GM23338 (cell line): ENCODE measurements at places on chromosomes 1 and 21. TPM values are rescaled to one million over a fixed set of nuclear protein-coding genes. Genes with fewer than 3 reads are reported as not detected.

Gene LCE2A
- total RNA-seq, result not detected in 2 replicates

Gene FAM163A
- total RNA-seq, result 0.08 TPM in 1 of 2 replicates, not detected in the other

Gene PDPN
- 67.3 and 77.2 TPM in 2 replicates for total RNA-seq

Gene TNFRSF9
- not detected in 2 replicates for total RNA-seq

Gene IL12RB2
- 0.31 and 1.7 TPM in 2 replicates for total RNA-seq

Gene SLC9A1
- 22.3 and 23.3 TPM in 2 replicates for total RNA-seq

Gene NTNG1
- 9.1 and 10.3 TPM in 2 replicates for total RNA-seq

Gene FCMR
- total RNA-seq, result not detected in 2 replicates

Gene LRRIQ3
- total RNA-seq, result 0.16 and 0.21 TPM in 2 replicates

Gene FGR
- 0.16 and 0.56 TPM in 2 replicates for total RNA-seq

Gene VANGL2
- 42.8 and 51.3 TPM in 2 replicates for total RNA-seq

- DNase-seq, result no peak
These were observed 12.1 kb downstream of the HHAT start for GRCh38 chr1:210340841-210341240.

DNA sequence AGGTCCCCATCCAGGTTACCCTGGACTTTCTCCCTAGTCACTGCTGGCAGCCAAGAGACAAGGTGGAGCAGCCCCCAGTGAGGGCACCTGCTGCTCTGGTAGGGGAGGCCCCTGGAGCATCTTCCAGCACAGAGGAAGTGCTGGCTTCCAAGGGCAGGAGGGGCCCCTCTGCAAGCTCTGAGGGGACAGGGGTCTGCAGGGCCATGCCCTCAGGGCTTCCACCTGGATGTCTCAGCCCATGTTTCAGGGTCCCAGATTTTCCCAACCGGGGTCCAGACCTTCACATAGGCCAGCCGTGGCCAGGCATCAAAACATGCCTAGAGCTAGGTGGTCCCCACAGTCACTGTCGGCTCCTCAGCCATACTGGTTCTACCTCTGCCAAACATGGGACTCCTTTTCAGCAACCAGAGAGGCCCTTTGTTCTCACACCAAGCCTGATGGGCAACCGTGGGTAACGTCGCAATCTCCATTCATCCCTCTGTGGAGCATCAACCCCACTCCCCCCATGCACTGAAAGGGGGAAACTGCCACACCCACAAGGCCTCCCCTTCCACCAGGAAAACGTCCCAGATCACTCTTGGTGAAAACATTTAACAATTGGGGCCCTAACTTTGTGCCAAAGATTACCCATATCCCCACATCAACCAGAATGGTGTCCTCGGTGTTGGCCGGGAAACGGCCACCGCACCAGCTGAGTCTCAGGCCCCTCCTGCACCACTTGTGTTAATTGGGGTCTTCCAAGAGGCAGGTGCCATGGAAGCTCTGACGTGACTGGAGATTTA, 1.9 kb upstream of the COL6A2 start:
- DNase-seq, result no peak

- peak; percentile 36 for DNase-seq
These were observed 45.4 kb upstream of the IPO9 start for GRCh38 chr1:201783572-201783971.

DNA sequence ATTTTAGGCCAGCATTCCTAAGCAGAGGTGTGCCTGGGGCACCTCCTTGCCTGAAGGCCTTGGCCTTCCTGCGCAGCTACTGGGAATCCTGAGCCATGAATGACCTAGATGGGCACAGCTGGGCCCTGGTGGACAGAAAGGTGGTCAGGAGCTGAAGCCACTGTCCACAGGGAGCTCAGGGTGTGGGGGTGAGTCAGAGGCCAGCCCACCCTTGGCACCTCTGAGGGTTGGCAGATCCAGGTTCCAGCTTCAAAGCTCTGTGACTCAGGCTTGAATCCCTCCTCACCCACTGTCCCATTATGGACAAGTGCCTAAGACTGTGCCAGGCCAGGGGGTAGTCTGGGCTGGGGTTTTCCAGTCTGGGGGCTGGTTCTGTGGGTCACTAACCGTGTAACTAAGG, 6.4 kb upstream of the EDN2 start:
- DNase-seq, result no peak

DNA sequence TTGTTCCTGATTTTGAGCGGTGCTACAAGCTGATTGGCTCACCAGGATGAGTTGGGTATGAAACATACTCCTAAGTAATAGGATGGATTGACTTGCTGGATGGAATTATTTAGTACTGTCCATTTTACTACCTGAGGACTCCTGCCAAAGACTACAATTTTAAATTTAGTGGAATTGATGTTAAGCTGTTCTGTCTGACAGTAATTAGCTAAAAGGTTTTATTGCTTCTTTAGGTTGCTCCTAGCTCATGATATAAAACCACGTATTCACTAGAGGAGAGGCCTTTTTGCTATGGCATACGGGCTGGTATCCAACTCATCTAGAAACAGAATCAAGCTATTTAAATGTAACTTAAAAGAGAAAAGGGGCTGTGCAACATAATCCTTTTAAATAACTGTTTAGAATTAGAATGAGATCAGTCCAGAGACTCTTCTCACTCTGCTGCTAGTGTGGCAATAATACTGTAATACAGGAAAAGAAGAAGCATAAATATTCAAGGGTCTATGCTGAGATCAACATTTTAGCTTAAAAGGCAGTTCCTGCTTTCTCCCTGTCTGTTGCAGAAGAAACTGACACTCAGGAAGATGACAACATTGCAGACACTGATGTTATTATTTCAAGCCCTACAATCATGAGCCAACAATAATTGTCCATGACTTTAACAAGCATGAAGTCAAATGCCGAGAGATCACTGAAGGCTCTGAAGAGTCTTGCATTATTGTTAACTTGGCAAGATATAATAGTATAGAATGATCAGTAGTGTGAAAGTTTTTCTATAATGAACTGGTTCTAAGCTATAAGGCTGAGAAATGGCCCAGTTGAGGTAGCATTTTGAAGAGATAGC, 258.7 kb upstream of the ADGRL4 start:
- DNase-seq, result no peak

DNA sequence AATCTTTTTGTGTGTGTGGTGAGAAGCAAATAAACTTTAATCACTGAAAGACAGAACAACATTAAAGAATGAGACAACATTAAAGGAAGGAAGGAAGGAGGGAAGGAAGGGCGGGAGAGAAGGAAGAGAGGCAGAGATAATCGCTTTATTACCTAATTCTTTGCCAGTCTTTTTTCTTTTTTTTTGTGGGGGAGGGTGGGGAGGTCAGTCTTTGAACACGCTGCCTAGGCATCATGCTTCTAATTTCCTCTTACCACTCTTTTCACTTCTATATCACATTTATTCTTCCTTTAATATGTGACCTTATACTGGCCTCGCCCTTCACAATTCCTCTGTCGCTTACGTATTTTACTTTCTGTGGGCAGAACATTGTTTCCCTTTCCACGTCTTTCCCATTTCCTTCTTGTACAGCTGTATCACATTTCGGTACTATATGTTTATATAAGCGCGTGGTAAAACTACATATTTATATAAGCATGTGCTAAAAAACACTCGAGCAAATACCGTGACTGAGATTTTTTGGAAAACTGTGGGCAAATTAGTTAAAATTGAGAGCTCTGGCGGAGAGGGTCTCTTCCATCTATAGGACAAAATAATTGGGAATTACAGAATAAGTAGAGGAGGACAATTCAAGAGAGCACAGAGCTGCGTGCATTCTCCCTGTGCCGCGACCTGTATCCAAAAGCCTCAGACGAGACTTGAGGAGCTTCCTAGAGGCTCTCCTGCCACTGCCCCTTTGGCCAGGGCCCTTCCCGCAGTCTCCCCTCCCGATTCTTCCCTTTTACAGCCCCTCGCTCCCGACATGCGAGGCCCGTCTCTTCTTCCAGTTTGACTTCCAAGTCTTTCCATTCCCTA, 823 bp upstream of the PRKAA2 start:
- no peak for DNase-seq

DNA sequence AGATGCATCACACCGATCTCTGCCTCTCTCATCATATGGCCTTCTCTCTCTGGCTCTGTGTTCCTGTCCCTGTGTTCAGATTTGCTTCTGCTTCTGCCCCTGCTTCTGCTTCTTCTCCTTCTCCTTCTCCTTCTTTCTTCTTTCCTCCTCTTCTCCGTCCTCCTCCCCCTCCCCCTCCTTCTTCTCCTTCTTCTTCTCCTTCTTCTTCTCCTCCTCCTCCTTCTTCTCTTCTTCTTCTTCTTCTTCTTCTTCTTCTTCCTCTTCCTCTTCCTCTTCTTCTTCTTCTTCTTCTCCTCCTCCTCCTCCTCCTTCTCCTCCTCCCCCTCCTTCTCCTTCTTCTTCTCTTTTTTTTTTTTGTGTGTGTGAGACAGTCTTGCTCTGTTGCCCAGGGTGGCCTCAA, 139.9 kb upstream of the KLHDC7A start:
- DNase-seq, result no peak

GRCh38 chr1:53460211-53460634, 1.0 kb downstream of the DMRTB1 start:
- DNase-seq, result no peak

DNA sequence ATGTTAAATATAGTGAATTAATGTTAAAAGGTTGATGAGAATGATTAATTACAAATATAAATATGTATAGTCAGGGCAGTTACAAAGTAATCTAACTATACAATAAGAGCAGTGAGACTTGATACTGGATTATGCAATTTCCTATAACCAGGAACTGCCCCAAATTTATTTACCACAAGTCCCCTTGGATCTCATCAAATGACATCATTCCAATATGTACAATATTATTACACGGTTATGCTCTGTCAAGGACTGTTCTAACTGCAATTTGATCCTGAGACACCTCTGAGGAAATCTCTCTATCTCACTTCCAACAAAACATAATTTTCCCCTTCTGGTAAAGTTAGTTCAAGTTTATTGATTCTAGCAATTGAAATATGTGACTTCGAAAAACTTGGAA, 917.6 kb downstream of the NCAM2 start:
- no peak for DNase-seq

- DNase-seq, result no peak
These were observed 358.6 kb downstream of the USH2A start for GRCh38 chr1:216064643-216065042.

DNA sequence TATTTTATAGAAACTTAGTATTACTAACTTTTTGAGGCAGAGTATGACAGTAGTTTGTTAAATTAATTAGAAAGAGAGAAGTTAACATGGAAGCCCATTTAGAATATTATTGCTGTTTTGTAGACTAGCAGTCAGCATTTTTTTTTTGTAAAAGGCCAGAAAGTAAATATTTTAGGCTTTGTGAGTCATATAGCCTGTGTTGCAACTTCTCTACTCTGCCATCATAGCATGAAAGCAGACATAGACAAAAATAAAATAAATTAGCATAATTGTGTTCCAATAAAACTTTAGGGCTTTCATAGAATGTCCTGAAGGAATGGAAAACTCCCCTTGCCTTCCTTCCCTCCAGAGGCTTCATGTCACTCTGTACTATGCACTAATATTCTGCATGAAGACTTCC, 12.3 kb upstream of the RGS4 start:
- DNase-seq, result no peak

DNA sequence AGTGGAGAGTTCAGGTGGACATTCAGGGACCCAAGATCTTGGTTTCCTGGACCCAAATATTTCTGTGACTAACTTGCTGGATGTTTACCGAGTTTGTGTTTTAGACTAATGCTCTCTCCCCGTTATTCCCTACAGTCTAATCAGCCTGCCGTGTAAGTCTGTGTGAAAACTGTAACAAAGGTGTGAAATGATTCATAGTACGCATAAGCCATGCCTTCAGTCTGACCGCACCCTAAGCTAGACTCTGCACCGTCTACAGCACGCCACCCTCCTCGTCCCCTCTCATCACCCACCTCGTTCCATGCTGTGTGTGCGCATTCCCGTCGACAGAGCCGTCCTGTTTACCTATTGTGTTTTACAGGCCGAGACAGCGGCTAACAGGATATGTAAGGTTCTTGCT, 50.5 kb downstream of the ACTN2 start:
- DNase-seq, result no peak

DNA sequence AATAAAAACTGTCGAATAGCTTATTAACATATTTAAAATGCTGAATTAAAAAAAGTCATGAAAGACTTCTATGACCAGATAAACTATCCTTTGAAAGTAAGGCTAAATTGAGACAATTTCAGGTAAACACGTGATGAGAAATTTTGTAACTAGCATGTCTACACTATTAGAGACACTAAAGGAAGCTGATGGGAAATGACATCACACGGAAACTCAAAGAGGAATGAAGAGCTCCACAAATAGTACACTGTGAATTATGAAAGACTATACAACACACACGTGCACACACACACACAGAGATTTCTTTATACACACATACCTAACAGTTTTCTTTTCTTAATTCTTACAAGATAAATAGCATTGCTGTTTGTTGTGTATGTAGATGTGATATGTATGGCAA, 70.9 kb upstream of the PLA2G4A start:
- no peak for DNase-seq

GRCh38 chr1:154493276-154493675, 8.7 kb upstream of the TDRD10 start:
- peak; percentile 55 for DNase-seq

GRCh38 chr1:237736372-237737029, 154.2 kb downstream of the ZP4 start:
- DNase-seq, result peak; percentile 75

GRCh38 chr1:56034847-56035481, 544.4 kb downstream of the PLPP3 start:
- no peak for DNase-seq
